Astrocyte (in vitro differentiated cells and primary cell): ENCODE measurements at places on chromosomes 4 and X. TPM values are rescaled to one million over a fixed set of nuclear protein-coding genes. Genes with fewer than 3 reads are reported as not detected.

NOX1 gene
- not detected in 2 replicates for total RNA-seq

ADH7 gene
- total RNA-seq: not detected in 2 replicates

CT47B1 gene
- not detected in 2 replicates for total RNA-seq

DNA sequence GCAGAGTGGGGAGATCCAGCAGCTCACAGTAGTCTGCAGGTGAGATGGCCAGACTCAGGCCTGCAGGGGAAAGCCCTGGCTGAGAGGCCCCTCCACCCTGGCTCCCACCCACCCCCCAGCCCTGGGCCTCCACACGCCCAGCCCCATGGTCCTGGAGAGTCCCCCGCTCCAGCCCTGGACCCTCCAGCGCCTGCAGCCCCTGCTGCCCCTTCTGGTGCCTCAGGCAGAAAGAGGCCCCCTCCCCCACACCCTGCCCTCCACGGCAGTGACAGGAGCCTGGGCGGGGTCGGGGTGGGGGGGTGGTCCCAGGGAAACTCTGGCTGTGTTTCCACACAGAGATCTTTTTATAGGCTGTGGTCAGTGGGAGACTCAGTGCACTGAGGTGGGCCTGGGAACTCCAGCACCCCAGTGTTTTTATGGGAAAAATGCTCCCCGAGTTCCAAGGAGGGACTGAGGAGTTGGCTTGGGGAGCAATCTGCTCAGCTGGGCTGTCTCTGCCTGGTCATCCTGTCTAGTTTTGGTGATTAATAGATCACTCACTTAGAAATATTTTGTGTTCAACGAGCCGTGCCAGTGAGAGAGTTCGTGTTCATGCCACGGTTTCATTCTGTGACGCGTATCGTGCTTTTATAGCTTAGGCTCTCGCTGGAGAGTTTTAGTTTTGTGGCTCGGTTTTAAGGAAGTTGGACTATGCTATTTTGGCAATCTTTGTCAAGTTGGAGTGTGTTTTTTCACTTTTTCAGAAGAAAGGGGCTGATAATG lies 53.1 kb upstream of the HGFAC start:
- DNase-seq: peak; percentile 81
- peak overlapping the region; percentile 49 for H3K4me3 ChIP-seq
- no peaks in the 10 kb centered on the region for H3K36me3 ChIP-seq
- no peaks in the 10 kb centered on the region for H3K27me3 ChIP-seq
- H3K4me1 ChIP-seq: peaks cover 43% of the 10 kb centered on the region

GRCh38 chr4:109574443-109574850 lies 14.4 kb downstream of the MCUB start:
- H3K27ac ChIP-seq: no peak overlapping the region
- H3K4me1 ChIP-seq: no peaks in the 10 kb centered on the region
- no peak for DNase-seq
- H3K36me3 ChIP-seq: no peaks in the 10 kb centered on the region

GRCh38 chrX:100587861-100588260 lies 3.1 kb downstream of the TNMD start:
- no peak overlapping the region for H3K4me3 ChIP-seq
- DNase-seq: no peak
- no peak overlapping the region for H3K27ac ChIP-seq
- no peaks in the 10 kb centered on the region for H3K27me3 ChIP-seq
